Amygdala (tissue), 56 donors: ENCODE measurements at places on chromosomes 1 and 21.

- DNase-seq: no peak
Measured at GRCh38 chr1:56758135-56758534, 61.1 kb downstream of the FYB2 start.

DNA sequence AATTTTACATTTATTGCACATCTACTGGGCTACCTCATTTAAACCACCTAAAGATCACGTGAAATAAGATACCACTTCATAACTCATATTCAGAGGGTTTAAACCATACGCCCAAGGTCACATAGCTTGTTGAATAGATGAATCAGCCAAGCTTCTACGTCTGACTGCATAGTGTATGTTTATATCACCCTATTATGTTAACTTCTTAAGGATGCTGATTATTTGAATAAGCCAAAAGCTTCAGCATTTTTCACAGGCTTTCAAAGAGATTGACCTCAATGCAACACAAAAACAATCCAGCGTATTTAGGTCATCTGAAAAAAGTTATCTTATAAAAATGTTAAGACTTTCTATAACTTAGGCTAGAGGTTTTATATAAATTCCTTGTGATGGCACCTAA lies 373.8 kb downstream of the TGFB2 start:
- no peak for DNase-seq

- DNase-seq: no peak
Measured at GRCh38 chr1:161200992-161201835, 953 bp upstream of the NDUFS2 start.

- DNase-seq: no peak
Measured at GRCh38 chr1:27891196-27891889, 19.0 kb downstream of the THEMIS2 start.

GRCh38 chr1:109259674-109260557 lies 10.6 kb downstream of the CELSR2 start:
- no peak for DNase-seq

GRCh38 chr1:173002891-173003838 lies 47.6 kb downstream of the TNFSF18 start:
- DNase-seq: no peak

GRCh38 chr1:84912726-84913554 lies 19.9 kb upstream of the LPAR3 start:
- no peak for DNase-seq

DNA sequence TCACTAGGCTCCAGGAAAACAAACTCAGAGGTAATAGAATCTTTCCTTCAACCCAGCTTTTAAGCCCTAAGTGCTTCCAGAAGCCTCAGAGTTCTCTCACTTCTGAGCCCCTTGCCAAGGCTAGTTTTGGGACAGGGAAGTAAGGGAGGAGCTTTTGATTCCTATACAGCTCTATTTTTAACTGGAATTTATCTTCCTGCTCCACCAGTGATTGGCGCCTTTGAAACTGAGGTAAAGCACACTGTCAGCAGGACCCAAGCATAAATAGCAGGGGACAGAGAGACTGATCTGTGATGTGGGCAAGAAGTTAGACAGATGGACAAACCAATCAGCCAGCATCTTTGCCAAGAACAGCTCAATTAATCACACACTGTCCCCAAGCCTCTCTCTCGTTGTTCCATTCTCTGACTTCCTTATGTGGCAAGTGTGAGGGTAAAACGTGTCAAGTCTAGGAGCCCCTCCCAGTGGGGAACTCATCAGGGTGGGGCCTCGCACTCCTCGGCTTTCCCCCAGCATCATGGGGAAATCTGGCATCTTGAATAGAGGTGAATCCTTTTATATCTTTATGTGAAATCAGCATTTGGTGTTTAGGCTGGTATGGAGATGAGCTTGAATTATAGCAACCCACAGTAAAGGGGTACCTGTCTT lies 40.2 kb upstream of the MPZL1 start:
- DNase-seq: no peak

DNA sequence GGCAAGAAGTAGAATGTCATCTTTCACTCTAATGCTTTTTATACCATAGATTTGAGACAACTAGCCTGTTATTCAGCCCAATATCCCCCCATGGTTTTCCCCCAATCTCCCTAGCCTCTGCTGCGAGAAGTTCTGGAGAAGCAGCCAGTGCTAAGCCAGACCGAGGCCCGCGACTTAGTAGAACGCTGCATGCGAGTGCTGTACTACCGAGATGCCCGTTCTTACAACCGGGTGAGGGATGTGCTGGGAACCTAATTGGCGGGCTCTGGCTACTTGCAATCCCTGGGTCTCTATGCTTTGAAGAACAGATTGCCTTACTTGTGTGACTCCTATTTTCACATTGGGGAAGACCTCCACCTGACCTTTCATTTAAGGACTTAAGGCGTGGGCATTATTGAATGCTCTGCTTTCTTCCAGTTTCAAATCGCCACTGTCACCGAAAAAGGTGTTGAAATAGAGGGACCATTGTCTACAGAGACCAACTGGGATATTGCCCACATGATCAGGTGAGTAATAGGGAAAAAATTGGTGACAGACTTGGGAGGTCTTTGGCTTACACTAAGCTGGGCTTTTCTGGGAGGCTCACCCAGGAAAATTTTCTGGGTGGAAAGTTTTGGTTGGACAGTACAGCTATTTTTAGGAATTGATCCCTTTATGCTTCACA lies 1.9 kb downstream of the PSMB4 start:
- no peak for DNase-seq

- no peak for DNase-seq
Measured at GRCh38 chr1:225567789-225568188, 85.1 kb downstream of the ENAH start.

- no peak for DNase-seq
Measured at GRCh38 chr1:204265665-204266064, 51.9 kb upstream of the GOLT1A start.

GRCh38 chr1:200128944-200129879 lies 101.7 kb downstream of the NR5A2 start:
- no peak for DNase-seq

GRCh38 chr1:168180148-168180524 lies 1.4 kb downstream of the TIPRL start:
- DNase-seq: no peak

DNA sequence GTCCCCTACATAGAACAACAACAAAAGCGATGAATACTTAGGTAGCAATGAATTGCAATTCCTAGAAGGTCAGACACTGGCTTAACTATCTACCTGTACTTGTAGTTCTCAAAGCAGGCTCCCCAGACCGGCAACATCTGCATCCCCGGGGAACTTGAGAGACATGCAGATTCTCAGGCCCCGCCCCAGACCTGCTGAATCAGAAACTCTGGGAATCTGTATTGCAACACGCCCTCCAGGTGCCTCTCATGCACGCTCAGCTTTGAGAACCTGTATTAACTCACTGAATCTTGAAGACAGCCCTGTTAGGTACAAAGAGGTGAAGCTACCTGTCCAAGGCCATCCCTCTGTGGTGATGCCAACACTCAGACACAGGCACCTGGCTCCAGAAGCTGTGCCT lies 128.1 kb downstream of the KAZN start:
- DNase-seq: no peak

DNA sequence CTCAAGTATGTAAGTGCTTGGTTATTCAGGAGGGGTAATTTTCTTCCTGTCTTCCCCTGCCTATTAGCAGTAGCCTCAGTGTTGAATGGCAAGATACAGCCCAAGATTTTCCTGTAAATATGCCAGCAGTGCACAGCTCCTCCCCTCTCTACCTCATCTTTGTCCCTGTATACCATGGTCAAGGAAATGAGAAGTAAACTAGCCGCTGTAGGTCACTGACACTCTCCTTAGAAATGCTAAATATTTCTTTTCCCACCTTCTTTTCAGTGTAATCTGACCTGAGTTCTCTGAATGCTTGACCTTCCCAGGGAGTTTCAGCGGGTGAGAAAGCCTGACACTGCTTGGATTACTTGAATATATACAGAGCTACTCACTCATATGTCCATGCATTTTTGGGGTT lies 84.1 kb upstream of the ZNF326 start:
- no peak for DNase-seq

DNA sequence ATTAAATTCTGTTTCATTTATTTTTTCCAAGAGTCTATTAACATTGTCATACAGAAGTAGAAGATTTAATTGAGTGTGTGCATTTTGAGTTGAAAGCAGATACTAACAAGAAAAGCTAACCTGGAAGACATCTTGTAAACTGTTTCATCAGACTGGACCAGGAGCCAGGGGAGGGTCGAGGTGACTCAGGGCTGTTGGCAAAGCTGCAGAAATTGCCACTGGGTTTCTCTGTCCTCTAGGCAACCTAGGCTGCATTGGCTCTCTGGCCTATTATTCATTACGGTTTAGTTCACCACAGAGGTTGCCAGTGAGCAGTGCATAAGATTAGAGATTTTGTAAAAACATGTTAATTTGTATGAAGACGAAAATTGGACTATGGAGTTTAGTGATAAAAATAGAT lies 27.5 kb downstream of the ERG start:
- DNase-seq: no peak

GRCh38 chr1:94821636-94822305 lies 1.6 kb downstream of the SLC44A3 start:
- DNase-seq: no peak

DNA sequence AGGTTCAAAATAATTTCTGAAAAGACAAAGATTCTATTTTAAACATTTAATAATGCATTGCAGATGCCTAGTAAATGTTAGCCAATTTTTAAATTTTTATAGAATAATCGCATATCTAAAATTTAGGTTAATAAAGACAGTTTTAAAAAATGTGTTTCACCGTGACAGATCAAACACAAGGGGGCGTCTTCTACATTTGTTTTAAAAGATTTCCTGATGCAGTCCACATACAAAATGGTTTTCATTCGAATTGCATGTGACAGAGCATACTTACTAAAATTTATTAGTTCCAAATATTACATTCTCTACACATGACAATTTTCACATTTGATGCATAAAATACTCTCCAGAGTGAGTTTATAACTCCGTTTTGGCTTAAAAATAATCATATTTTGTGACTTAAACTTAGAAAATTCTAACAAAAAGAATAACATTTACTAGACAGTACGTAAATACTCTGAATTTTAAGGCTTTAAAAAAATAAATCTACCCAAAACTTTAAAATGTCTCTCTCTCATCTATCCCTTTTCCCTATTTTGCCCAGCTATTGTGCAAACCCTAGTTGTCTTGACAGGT lies 75.5 kb downstream of the ADAMTS1 start:
- no peak for DNase-seq

DNA sequence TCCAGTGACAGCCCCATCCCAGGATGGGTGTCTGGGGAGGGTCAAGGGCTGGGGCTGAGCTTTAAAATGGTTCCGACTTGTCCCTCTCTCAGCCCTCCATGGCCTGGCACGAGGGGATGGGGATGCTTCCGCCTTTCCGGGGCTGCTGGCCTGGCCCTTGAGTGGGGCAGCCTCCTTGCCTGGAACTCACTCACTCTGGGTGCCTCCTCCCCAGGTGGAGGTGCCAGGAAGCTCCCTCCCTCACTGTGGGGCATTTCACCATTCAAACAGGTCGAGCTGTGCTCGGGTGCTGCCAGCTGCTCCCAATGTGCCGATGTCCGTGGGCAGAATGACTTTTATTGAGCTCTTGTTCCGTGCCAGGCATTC lies 24.2 kb downstream of the PCSK9 start:
- DNase-seq: no peak

- DNase-seq: no peak
Measured at GRCh38 chr1:84479998-84480397, 932 bp downstream of the RPF1 start.

DNA sequence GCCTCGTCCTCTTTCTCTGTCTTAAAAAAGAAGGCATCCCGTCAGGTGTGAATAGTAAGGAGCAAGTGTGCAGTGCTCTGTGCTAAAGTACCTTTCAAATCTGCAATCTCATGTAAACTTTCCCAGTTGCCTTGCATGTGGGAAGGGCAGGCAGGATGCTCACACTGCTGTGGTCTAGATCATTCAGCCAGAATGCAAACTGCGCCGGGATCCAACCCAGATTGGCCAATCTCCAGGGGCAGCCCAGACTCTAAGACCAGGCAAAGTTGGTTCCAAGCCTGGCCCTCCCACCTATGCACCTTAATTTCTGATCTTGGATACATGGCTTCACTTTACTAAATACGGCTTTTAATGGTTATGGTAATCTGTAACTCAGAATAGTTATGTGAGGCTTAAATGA lies 3.2 kb upstream of the MAP1LC3C start:
- DNase-seq: no peak

- no peak for DNase-seq
Measured at GRCh38 chr21:32184485-32184884, 94.4 kb downstream of the MIS18A start.

DNA sequence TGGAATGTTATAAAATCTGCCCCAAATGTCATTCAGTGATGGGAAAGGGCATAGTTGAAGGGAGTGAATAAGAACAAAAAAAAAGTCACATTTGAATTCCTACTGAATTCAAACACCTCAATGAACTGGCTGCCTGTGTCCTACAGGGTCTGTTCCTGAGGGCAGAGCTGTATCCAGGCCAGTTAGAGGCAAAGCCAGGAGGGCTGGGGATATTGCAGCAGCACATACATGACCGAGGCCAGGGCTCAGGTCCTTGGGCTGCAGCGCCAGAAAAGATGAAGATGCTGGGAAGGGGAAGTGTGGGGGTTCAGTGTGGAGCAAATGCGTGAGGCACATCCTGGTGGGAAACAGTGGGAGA lies 449.2 kb downstream of the SIPA1L2 start:
- DNase-seq: no peak

DNA sequence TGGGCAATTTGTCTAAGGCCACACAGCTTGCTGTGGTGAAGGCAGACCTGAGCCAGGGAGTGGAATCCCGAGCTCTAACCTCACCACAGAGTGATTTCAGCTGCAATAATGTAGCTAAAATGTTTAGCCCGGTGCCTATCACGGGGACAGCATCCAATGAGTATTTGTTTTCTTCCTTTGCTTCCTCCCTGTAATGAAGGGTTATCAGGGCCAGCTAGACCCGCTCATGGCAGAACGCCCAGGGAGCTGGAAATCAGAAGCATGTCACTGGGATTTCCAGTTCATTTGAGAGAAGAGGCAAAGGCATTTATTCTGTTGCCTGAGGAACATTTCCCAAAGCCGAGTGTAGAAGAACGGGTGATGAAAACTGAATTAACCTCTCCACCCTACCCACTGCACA lies 183.1 kb downstream of the ZSCAN20 start:
- DNase-seq: no peak

DNA sequence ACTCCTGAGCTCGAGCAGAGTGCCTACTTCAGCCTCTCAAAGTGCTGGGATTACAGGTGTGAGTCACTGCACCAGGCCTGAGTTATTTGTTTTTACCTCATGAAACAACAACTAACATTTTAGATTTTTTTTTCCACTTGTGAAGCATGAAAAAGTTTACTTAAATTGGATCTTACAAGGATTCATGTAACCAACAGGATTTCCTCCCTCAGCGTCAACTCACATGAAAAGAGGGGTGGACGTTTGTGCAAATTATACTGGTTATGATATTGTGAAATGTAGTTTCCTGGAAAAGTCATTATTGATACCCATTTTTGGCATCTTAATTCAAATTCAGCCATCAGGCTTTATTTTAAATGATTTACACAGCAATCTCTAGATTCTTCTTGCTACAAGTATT lies 6.5 kb downstream of the CNST start:
- no peak for DNase-seq
